ENCODE measurements at places on chromosomes 16 and 17.

DNA sequence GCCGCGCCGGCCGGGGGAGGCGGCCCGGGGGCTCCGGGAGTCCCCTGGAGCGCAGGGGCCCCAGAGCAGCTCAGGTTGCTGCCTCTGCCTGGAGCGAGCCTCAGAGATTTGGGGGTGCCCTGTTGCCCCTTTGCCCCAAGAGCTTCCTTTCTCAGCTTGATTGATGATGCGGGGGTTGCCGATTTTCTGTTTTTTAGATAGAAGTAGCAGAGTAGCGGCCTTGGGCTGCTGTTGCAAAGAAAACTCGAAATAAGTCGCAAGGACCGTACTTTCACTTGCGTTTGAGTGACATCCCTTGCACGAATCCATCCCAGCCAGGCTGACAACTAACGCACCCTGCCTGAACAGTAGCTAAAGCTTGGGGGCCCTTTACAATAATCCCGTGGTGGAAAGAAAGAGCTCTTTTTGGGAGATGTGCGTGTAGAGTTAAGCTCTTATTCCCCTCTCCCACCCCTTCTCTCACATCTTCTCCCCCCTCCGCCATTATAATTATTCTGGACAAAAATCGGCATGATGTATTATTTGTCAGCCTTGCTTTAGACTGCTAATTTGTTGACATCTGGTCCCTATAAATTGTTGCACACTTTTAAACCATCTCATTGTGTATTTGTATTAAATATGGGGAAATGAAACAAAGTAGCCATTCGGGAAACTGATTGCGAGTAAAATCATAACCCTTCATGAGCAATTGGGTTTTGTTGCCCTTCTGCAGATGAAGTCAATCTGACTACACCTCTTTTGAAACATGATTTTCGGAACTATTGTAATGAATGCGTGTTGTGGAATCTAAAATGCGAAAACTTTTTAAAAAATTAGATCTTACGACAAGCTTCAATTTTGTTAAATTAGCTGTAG, 873 bp downstream of the USP10 start:
- no peak for DNase-seq

GRCh38 chr17:40456396-40456951, 13.2 kb downstream of the IGFBP4 start:
- no peak for DNase-seq

GRCh38 chr17:79667746-79668145, 56.9 kb upstream of the RBFOX3 start:
- no peak for DNase-seq

DNA sequence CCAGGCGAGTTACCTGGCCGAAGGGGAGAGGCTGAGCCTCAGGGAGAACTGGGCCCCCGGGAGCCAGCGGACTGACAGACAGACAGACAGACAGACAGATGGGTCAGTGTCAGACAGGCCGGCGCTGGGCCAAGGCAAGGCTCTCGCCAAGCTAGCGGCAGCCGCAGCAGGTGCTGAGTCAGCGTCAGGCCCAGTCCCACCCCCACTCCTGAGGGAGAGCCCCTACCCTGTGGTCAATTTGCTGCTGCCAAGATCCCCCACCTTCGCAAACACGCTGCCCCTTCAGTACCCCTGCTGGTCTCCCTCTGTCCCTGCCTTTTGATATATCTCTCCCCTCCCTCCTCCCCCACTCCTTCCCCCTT, 1.5 kb downstream of the FGF11 start:
- DNase-seq = no peak

DNA sequence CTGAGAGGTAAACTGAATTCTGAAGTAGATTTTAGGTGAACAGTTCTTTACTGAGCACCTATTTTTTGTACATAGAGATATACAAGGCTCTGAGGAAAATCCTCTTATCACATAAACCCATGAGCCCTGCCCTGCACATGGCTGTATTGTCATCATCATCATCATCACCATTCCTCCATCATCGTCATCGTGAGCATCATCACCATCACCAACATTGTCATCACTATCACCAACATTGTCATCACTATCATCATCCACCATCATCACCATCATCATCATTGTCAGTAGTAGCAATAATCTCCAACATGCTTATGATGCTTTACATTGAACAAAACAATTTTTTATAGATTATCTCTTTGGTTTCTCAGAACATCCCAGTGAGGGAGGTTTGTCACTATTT, 20.7 kb downstream of the ASIC2 start:
- no peak for DNase-seq

DNA sequence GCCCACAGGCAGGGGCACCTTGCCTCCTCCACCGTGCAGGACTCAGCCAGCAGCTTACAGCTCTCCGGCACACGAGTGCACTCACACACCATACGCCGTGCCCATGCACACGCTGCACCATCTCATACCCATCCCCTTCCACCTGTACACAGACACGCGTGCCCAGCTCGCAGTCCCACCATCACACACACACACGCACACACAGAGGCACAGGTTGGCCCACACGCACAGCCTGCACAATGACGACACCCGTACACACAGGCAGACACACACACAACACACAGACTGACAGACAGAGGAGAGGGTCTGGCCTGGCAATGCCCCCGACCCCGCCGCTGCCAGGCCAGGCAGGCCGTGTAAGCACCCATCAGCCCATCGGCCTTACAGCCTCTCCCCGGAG, 12.1 kb downstream of the CASKIN1 start:
- no peak for DNase-seq

DNA sequence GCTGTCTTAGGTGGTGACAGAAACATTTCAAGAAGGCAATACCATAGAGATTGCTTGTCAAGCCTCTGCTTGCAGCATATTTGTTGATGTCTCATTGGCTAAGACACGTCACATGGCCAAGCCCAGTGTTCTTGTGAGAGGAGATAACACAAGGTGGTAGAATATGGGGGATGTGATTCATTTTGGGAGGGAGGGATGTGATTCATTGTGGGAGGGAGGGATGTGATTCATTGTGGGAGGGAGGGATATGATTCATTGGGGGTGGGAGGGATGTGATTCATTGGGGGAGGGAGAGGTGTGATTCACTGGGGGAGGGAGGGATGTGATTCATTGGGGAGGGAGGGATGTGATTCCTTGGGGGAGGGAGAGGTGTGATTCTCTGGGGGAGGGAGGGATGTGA, 470.5 kb upstream of the SALL1 start:
- DNase-seq = no peak

GRCh38 chr16:80997964-80998620, 8.6 kb downstream of the CMC2 start:
- DNase-seq = no peak

- no peak for DNase-seq
Observed at GRCh38 chr16:24774510-24774909, 45.1 kb downstream of the TNRC6A start.

GRCh38 chr17:74271901-74272561, 2.0 kb upstream of the DNAI2 start:
- no peak for DNase-seq

DNA sequence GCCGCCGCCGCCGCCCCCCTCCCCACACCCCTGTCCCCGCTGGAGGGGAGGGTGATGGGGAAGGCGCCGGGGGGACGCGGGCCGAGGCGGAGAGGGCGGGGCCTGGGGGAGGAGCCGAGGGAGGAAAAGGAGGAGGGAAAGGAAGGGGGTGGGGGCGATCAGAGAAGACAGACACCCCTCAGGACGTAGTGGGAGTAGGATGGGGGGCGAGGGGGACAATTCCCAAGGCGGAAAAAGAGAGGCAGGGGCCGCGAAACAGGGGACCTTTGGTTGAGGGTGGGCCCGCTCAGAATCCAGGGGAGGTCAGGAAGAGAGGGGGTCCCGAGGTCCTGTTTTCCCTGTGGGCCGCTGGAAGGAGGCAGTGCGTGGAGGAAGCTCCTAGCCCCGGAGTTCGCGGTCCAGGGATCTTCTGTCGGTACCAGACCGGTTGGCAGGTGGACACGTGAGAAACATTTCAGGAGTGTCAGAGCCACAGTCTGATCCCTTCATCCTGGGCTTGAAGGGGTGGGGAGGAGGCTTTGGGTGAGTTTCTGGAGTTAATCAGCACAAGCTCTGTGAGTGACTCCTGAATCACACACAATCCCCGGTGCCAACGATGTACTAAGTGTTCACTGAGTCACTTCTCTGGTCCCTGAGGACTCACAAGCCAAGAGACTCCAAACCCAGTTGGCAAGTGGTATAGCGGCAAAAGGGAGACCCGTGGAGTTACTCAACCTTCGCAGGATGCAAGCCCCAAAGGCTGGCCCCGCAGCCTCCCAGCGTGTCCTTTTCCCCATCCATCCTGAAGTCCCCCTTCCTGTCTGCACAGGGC, at the start of gene XYLT1:
Gene XYLT1 (minus strand): TSS at position 53 of the 811 bp plus-strand sequence. CDS start 164 bp downstream, outside the sequence.
- peak; percentile 54 for DNase-seq

DNA sequence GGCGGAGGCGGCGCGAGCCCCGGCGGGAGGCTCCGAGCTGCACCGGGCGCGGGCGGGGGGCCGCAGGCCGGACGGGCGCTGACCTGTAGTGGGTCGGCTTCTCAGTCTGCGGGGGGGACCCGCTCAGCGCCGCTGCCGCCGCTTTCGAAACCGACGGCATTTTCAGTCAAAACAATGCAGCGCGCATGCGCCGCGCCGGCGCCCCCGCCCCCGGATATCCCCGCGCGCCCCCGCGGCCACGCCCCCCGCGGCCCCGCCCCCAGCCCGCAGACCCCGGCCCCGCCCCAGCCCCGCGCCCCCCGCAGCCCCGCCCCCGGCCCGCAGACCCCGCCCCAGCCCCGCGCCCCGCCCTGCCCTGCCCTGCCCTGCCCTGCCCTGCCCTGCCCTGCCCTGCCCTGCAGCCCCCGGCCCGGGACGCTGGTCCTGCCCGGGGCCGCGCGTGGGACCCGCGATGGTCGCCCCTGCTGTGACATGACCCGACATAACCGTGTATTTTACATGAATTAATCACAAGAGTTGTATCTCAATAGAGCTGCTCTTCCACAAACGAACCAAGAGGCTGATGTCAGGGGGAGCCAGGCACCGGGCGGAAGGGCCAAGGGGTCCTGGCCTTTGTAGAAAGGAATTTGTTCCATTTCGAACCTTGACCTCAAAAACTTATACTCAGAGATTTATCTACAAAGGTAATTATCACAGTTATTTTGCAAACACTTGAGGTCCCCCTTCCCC, at the start of gene UNKL:
Gene UNKL (minus strand): TSS at position 173 of the 729 bp plus-strand sequence. CDS start 13 bp downstream, at position 160.
- no peak for DNase-seq

DNA sequence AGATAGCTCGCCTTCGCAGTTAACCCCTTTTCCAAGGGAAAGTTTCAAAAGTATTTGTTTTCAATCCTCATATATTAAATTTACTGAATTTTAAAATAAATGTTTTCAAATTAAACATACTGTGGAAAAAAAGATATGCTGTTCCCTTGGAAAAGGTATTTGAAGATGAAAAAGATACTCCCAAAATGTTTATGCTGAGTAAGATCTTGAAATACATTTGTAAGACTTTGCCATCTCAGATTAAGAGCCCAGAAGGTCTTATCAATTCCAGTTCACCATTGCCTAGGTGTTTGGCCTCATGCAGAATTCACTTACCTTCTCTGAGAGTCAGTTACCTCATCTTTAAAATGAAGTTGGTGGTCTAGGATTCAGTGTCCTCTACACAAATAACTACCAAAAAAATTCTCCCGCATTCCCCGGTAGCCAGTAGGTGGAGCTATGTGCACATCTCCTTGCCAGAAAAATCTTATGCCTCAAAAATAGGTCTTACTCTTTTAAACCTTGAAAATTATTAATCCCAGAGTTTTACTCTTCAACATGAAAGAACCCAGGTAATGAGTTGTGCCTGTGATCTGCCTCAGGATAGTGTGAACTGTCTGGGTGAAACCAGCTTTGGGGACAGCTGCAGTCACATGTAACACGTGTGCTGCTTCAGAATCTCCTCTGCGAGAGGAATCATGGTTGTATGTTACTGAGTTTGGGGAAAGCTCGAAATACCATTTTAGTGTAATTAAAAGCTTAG, 178.3 kb downstream of the MRTFB start:
- no peak for DNase-seq

DNA sequence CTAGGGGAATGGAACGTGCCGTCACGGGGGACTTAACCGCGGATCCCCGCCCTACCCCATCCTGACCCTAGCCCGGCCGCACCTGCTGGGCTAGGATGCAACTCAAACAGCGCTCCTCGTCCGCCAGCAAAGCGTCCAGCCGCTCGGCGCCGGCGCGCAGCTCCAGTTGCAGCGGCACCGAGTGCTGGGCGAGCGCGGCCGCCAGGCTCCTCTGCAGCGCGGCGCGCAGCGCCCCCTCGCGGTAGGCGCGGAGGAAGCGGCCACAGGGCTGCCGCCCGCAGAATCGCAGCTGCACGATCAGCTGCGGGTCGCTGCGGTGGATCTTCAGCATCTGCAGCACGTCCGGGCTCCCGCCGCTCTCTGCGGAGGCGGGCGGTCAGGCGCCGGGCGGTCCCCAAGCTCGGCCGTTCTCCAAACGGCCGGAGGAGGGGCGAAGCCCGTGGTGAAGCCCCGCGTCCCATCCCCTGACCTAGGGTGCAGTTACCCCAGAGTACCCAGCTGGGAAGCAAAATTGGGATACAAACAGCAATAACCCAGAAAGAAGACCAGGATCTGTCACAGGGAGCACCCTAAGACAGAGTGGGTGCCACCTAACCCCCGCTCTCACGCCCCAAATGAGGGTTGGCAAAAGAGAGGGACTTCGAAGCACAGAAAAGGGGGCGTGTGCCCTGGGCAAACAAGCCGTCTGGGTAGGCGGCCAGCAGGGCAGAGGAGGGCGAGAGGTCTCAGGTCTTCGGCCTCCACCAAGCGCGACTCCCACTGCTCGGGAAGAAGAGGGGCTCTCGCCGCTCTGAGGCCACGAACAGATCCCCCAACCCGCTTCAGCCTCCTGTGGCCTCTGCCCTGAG, 4.2 kb downstream of the TRADD start:
- DNase-seq = peak; percentile 43

- peak; percentile 27 for DNase-seq
Observed at GRCh38 chr17:55717898-55718735, 4.5 kb downstream of the TMEM100 start.

- DNase-seq = no peak
Observed at GRCh38 chr17:9414471-9414870, 161.1 kb downstream of the STX8 start.

DNA sequence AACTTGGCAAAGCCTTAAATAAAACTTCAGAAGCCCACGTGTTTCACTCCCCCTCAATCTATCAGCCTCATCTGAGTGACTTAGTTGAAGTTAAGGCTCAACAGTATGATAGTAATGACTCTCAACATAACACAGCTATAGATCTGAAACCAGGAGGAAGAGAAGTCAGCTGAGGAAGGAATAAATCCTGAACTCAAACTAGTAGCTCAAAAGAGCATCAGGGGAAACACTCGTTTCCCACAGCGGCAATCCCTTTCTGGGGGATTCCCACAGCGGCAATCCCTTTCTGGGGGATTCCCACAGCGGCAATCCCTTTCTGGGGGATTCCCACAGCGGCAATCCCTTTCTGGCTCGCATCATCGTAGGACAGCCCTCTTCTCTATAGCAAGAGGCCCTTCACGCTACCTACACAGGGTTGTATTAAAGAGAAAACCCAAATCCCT, 56.8 kb downstream of the ZZEF1 start:
- DNase-seq = no peak

DNA sequence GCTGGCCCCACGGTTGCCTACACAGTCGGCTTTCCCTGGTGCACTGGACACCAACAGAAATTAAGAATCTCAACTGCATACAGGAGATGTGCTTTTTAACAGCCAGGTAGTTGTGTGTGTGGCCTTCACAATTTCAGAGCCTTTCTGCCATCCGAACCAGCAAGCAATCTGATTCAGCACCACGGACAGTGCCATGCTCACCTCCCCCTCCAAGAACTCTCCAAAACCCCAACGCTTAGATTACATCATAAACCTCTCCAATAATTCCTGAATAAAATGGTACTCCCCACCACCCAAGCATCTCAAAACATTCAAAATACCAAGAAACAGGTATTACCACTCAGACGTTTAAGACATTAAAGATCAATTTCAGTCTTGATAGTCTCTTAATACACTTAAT, 31.8 kb downstream of the USP7 start:
- DNase-seq = no peak

- no peak for DNase-seq
Observed at GRCh38 chr17:29607557-29608195, 14.7 kb downstream of the ANKRD13B start.
